ENCODE measurements at places on chromosomes 3 and 15. TPM values are rescaled to one million over a fixed set of nuclear protein-coding genes. Genes with fewer than 3 reads are reported as not detected.

- no peak for DNase-seq
These were observed 30.8 kb downstream of the MUC20 start for GRCh38 chr3:195751560-195751959.

- DNase-seq = no peak
These were observed 61.1 kb downstream of the CPNE4 start for GRCh38 chr3:131973731-131974130.

DNA sequence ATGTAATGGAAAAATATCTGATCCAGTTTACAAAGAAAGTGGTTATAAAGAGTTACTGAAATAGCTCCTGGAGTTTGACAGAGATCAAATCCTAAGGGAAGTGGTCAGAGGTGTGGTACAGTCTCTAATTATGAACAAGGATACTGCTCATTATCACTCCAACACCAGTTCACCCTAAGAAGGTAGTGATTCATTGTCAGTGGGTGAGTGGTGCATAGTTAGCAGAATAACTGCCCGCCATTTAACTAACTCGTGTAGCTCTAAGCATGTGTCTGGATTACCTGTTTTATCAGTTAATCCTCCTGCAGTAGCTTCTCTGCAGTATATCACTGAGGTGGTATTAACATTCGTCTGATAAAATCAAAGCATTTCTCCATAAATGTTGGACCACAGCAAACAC is 700.1 kb downstream of the NLGN1 start:
- no peak for DNase-seq

DNA sequence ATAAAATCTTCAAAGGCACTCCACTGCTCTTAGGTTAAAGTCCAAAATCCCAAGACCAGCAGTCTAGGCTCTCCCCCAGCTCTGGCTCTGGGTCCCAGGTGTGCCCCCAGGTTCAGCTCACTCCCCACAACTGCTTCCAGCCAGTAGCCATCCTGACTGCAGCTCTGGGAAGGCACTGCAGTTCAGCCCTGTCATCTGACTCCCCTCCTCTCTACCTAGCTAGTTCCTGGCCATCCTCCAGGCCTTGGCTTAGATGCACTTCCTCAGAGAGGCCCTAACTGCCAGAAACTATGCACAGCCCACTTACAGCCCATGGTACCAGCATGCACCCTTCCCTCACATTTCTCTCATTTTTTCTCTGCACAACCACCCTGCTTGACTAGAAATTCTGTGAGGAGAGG is 25.5 kb downstream of the TBC1D2B start:
- DNase-seq = no peak

The ACP3 gene
- total RNA-seq = not detected

Data from CD4-positive, alpha-beta memory T cell (primary cell).